ENCODE measurements at places on chromosomes 7 and 10.
A peak's percentile ranks its signal among the peaks of the same experiment; 100 is the strongest.

- no peak for ATAC-seq
These were observed 1191.4 kb upstream of the PHF14 start for GRCh38 chr7:9782275-9782674.

DNA sequence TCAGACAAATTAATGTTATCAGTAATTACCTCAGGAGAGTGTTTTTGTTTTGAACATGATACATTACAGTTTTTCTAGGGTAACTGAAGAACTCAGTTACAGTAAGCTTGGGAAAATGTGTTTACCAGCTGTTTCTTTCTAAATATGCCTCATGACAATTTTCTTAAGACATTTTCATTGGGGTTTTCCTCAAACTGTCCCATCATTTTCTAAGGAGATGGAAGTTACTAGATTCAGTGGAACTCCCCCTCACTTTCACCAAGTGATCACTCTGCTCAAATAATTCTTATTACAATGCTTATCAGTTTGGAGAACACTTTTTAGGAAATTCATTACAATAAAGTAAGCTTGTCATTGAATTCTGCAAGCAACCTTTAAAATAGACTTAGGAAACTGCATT, 6.4 kb upstream of the SPAG6 start:
- ATAC-seq, result no peak

DNA sequence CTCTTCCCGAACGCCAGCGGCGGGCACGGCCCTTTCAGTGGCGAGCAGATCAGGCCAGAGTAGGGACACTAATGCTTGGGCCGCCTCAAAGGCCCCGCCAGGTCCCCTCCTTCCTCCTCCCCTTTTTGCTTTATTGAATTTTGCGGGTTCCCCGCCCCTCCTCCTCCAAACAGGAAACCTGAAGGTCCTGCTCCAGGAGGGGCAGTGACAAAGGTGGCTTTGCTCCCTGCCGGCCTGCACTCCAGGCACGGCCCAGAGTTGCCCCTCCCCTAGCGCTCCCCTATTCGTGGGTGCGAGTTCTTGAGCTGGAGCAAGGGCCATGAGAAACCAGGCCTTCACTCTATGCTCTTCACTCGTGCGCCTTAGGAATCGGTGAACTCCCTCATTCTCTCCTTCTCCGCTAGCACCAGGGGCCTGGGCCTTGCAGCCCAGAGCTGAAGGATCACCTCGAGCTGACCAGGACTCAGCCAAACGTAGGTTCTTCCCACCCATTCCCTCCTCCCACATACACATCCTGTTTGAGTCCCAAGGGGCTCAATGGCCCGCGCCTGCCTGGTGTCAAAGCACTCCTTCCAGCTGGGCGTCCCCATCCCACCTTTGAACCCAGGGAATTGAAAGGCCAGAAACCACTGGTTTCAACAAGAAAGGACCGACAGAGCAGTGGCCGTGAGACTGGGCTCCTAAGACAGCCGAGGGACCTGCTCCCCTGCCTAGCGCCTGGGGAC, 619 bp upstream of the HOXA6 start:
- no peak for ATAC-seq

DNA sequence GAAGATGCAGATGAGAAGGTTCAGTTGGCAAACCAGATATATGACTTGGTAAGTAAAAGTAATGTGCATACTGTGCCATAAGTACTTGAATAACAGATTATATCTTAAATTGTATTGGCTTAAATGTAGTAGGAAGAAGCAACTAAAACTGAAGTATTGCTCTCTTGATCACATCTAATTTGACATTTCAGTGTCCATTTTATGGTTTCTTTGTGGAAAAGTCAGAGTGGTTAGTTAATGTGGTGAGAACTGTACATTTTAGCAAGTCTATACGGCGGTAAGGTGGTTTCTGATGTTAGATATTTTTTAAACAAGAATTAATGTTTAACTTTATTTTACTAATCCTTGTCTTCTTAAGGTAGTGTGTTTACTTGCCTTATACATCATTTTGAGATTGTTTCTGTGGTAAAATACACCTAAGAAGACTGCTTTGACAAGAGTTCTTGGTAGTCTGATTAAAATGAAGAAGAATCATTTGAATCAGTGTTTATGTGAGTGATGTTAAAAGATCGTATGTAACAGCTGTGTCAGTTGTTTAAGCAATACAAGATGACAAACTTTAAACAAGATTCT, 5.1 kb downstream of the ING3 start:
- ATAC-seq, result peak; percentile 5

GRCh38 chr7:112290065-112290464, 83.6 kb downstream of the ZNF277 start:
- ATAC-seq, result no peak

GRCh38 chr7:72243329-72243728, 168.8 kb downstream of the CALN1 start:
- no peak for ATAC-seq

- no peak for ATAC-seq
These were observed 220.3 kb downstream of the EBF3 start for GRCh38 chr10:129743738-129744133.

- peak; percentile 92 for ATAC-seq
These were observed 2.2 kb downstream of the CYP17A1 start for GRCh38 chr10:102835007-102835482.

DNA sequence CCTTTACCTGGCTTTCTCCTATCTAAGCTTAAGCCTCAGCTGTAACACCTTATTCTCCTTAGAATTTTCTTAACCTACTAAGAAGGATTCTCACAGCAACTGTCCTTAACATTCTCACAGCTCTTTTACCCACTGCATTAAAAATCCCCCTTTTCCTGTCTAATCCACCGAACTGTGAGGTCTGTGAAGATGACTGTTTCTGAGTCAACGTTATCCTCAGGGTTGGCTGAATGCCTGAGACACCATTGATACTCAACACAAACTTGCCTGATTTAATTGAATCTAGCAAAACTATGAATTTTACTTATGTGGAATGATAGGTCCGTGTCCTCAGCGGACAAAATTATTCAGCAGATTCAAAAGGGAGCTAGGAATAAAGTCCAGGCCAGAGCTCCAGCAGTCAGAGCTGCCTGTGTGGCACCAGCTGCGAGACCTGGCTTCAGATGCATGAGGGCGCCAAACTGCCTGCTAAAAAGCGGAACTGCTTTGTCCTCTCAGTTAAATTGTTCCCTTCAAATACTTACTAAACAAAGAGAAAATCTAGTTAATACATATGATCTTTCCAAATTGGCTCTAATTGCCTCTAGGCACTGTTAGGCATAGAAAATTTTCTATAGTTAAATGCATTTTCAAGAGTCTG, 33.4 kb upstream of the VWDE start:
- no peak for ATAC-seq

GRCh38 chr7:38673795-38674194, 42.6 kb upstream of the AMPH start:
- no peak for ATAC-seq

- ATAC-seq, result no peak
These were observed 36.9 kb upstream of the NPFFR1 start for GRCh38 chr10:70320751-70321150.

GRCh38 chr7:32680259-32681173, 185.2 kb downstream of the AVL9 start:
- no peak for ATAC-seq

Measured in activated CD4-positive, CD25-positive, alpha-beta regulatory T cell treated with anti-CD3 and anti-CD28 coated beads, Interleukin-2, amount 50 U/mL, for 24 hours (primary cell).